ENCODE measurements at places on chromosomes 4 and X.

GRCh38 chr4:88744609-88745008, 47.0 kb upstream of the NAP1L5 start:
- DNase-seq: no peak

GRCh38 chrX:22950269-22951266, 49.2 kb upstream of the DDX53 start:
- no peak for DNase-seq

- peak; percentile 12 for DNase-seq
Measured at GRCh38 chrX:111868726-111869638, 7.0 kb upstream of the TRPC5OS start.

- peak; percentile 33 for DNase-seq
Measured at GRCh38 chrX:119784747-119785446, 6.5 kb downstream of the RPL39 start.

DNA sequence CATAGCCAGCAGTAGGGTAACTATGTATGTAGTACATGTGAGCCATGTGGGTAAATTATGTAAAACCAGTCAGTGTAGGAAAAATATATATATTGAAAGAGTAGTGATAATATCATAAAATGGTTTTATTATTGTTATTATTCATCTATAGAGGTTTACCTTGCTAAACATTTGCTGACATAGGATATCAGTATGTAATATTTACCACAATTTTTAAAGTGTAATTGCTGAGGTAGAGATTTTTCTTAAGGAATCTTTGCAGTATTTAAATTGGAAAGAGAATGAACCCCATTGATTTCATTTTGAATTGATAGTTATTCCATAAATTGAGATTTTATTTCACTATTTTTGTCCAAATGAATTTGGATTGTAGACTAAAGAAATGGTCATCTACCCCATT, 27.1 kb downstream of the SLAIN2 start:
- no peak for DNase-seq

DNA sequence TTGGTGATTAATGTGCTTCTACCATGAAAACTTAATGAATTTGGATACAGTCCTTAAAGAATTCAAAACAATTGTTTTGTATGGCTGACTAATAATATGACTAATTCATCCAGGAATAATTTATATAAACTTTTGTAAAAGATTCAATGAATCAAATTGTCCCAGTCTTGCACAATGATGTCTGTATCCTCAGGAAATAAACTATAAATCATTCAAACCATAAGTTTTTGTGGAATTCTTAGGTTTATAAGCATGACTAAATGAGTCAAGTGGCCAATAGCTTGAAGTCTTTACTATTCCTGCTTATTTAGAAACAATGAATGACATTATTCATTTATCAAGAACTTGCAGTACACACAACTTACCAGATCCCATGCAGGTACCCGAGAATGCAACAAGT, 935.0 kb upstream of the INTU start:
- no peak for DNase-seq

- no peak for DNase-seq
Measured at GRCh38 chr4:54238389-54238788, 9.3 kb downstream of the PDGFRA start.

GRCh38 chr4:157895205-157895604, 277.6 kb downstream of the GASK1B start:
- no peak for DNase-seq

GRCh38 chrX:2145692-2146367, 354.9 kb downstream of the DHRSX start:
- DNase-seq: no peak
